ENCODE measurements at places on chromosomes 2 and 18. TPM values are rescaled to one million over a fixed set of nuclear protein-coding genes. Genes with fewer than 3 reads are reported as not detected.

WDSUB1 gene
- total RNA-seq, result 6.4 TPM

DNA sequence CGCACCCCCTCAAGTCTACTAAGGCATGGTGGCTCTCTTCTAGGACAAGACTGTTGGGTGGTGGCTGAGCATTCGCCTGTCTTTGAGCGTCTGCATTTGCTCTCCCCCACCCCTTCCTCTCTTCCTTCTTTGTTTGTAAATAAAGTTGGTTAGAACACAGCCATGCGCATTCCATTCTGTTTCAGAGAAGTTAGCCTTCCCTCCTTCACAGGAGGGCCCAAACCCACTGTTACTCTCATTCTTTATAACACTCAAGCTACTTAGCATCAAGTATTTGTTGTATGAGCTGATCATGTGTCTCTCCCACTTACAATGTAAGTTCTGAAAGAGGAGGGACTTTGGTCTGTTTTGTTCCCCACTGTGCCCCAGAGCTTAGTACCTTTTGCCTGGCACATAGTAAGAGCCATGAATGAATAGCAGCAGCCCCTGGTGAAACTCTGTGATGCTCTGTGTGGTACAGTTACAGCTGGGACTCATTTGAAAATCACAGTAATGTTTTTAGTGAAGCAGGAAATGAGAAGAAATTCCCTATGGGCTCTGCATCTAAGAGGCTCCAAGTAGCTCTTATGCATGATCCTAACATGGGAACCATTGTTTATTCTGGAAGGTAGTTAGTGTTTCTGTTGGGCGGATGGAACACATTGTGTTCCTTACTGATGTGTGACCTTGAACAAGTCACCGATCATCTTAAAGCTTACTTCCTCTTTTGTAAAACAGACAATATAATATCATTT is 7.7 kb downstream of the MGAT5 start:
- no peak for DNase-seq

FAM237A gene
- total RNA-seq, result not detected

DNA sequence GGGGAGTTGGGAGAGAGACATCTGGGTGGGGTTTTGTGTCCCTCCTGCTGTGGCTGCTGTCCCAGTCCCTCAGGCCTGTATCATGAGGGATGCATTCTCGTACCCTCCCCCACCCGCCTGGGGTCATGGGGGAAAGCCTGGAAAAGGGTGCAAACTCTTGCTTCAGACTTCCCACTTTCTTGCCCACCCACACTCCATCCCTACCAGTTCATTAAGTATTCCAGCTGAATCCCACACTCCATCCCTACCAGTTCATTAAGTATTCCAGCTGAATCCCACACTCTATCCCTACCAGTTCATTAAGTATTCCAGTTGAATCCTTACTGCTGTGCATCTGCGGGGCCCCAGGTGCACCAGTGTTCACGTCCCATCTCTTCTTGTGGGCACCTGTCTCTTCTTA is 116.3 kb downstream of the ACAA2 start:
- no peak for DNase-seq

- no peak for DNase-seq
Measured at GRCh38 chr2:20560891-20561636, 89.8 kb downstream of the HS1BP3 start.

SLC9A4 gene
- not detected for total RNA-seq
